ENCODE measurements at places on chromosomes 4 and X.

DNA sequence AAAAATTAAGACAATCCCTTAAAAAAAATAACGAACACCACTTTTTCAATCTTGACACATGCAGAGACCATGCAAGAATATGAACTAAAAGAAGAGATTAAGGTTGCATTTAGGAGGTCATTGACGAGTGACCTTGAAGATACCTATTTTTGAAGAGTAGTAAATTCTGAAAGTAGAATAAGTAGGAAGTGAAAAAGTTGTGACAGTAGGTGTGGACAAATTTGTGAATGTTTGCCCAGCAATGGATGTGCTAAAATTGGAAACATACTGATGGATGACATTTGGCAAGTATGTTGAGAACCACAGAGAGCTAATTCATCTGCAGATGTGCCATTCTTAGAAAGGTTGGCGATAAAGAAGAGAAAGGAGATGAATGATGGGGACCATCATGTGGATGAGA lies 213.7 kb upstream of the VCX3A start:
- DNase-seq: no peak

- peak; percentile 1 for DNase-seq
These were observed at the start of gene FSTL5 for GRCh38 chr4:162163892-162164759. FSTL5 (minus strand) TSS chr4:162164000; CDS start chr4:162111396, 52,604 bp downstream.

- DNase-seq: no peak
These were observed 842.2 kb downstream of the STIM2 start for GRCh38 chr4:27702730-27703431.

DNA sequence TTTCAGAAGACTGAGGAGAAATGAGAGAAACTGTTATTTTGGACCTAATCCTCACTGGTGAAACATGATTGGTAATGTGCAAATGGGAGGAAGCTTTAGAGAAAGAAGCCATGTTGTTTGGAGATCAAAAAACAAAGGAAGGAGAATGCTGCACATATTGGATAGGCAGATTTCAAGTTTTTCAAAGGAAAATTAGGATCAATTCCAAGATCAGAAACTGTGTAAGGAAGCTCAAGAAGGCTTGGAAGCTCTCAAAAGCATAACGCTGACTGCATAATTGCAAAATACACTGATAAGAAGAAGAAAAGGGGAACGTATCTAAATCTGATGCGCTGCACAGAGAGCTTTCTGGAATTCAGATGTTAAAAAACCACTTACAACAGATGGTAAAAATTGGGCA lies 34.6 kb downstream of the KLHL15 start:
- no peak for DNase-seq

- no peak for DNase-seq
These were observed 46.1 kb upstream of the CENPE start for GRCh38 chr4:103244251-103244650.

GRCh38 chr4:151231915-151232595 lies 44.9 kb upstream of the PRSS48 start:
- no peak for DNase-seq
